ENCODE measurements at places on chromosomes 1 and 21.

GRCh38 chr1:244327533-244327932, 124.2 kb downstream of the ADSS2 start:
- DNase-seq, result no peak

- no peak for DNase-seq
These were observed 9.4 kb downstream of the CYP2J2 start for GRCh38 chr1:59917026-59917784.

DNA sequence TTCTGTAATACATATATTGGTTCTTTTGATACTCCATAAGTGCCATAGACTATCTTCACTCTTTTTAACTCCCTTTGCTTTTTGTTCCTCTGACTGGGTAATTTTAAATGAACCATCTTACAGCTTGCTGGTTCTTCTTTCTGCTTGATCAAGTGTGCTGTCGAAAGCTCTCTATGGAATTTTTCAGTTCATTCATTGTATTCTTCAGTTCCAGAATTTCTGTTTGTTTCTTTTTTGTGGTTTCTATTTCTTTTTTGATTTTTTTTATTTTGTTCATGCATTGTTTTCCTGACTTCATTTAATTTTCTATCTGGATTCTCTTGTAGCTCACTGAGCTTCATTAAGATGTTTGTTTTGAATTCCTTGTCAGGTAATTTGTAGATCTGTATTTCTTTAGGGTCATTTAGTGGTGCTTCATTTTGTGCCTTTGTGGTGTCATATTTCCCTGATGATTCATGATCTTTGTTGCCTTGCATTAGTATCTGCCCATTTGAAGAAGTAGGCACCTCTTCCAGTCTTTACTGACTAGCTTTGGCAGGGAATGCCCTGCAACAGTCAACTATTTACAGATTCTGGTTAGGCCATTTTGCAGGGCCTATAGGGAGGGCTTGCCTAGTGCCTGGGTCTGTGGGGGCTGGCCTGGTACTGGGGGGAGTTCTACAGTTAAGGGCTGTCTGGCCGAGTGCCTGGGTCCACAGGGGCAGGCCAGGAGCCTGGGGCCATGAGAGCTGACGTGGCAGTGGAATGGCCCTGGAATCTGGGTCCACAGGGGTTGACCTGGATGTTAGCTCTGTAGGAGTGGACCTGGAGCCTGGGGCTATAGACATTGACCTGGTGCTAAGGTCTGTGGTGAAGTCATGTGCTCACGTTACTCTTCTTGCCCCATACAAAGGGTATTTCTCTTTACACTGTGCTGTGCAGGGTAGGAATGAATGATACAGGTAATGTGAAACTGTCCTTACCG, 89.7 kb downstream of the MAGI3 start:
- no peak for DNase-seq

DNA sequence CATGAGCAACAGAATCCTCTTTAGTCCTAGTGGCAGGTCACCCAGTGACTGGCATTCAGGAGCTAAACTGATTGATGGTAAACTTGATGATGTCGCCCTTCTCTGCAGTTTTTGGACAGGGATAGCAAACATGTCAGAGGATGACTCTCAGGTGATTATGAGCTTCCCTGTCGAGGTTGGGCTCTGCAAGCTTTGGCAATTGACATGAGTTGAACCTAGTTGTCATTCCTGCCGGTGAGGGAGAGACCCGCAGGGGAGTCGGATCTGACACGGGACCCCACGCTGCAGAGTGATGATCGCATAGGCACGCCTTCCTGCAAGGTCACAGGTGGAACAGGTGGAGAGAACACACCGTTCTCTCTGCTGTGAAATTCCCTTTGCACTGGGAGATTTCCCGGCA, 438.0 kb upstream of the VAMP3 start:
- no peak for DNase-seq

DNA sequence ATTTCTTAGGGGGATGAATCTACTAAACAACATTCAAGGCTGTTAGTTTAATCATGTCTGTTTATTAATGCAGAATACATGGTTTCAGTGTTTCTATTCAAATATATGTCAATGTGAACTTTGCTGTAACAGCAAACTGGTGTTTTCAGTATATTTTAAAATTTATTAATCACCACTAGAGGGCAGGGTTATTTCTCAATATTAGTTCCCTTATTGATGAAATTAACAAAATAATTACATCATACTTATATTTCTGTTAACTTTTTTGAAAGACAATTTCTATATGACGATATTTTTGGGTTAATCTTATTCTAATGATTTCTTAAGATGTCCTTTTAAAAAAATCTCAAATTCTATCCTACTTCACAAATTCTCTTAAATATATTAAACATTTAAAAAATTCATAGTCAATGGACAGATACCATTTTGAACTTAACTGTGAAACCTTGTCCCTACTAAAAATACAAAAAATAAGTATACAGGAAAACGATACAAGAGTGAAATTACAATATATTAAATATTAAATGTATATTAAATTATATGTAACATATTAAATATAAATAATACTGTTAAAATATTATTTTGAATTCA, 1034.1 kb upstream of the PRMT6 start:
- DNase-seq, result no peak

- no peak for DNase-seq
These were observed 49.0 kb downstream of the RAB3B start for GRCh38 chr1:51941528-51941927.

GRCh38 chr1:208223136-208223535, 21.0 kb downstream of the PLXNA2 start:
- DNase-seq, result no peak

- no peak for DNase-seq
These were observed 389.7 kb upstream of the RUNX1 start for GRCh38 chr21:35438643-35439404.

GRCh38 chr1:89918127-89918793, 76.7 kb upstream of the ZNF326 start:
- no peak for DNase-seq

DNA sequence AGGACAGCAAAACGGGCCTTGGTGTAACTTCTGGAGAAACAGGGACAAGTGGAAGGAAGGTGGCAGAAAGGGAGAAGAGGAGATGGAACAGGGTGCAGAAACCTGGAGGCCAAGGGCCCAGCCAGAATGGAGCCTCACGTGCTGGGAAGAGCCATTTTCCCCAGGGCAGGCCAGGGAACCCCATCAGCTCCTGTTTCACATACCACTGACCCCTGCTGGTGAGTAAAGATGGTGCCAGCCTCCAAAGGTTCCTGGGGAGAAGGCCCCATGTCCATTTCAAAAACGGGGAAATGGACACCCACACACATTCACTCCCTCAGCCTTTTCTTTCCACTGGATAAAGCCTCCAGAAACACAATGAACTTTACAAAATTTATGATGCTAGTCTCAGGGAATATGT, 57.6 kb upstream of the JUN start:
- no peak for DNase-seq

DNA sequence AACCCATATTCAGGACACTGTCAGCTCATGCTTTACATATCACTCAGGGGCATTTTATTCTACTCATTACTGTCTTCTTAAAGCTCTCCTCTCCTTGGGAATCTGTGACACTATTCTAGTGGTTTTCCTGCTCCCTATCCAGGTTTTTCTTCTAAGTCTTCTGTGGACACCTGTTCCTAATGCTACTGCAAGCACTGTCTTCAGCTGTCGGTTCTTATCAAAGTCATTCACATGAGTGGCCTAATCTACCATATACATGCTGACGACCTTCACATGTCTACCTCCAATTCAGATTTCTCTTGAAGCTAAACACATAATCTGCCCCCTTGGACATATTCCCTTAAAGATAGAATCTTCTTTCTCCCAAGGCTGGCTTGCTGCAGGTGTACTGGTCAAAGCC, 39.8 kb upstream of the PRRX1 start:
- no peak for DNase-seq

GRCh38 chr1:51675177-51675780, 58.4 kb downstream of the OSBPL9 start:
- no peak for DNase-seq

Measured in stimulated activated CD4-positive, alpha-beta T cell treated with anti-CD3 and anti-CD28 coated beads, TNF-alpha, amount 100 ng/mL, for 4 hours (primary cell).